ENCODE measurements at places on chromosomes 6 and 20.

- DNase-seq = no peak
These were observed 3.5 kb downstream of the RNASET2 start for GRCh38 chr6:166952567-166953486.

- DNase-seq = no peak
These were observed 35.6 kb upstream of the GATA5 start for GRCh38 chr20:62511300-62511914.

- DNase-seq = no peak
These were observed 280.0 kb downstream of the BMP7 start for GRCh38 chr20:56986476-56986875.

DNA sequence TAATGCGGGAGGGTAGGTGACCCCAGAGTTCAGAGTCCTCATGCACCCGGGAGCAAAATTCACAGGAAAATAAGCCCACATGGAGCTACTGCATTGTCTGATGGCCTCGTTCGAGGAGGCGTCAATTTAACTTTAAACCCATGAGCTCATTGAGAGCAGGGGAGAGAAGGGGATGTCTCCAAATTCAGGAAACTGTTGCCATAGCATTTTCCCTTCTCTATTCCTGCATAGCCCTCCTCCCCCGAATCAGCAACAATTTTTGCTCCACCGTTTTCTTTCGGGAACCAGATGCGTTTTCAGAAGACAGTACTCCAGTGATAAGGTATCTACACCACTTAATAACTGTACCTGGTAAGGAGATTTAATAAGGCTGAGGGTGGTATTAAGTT is 324 bp upstream of the LAMP5 start:
- DNase-seq = no peak

DNA sequence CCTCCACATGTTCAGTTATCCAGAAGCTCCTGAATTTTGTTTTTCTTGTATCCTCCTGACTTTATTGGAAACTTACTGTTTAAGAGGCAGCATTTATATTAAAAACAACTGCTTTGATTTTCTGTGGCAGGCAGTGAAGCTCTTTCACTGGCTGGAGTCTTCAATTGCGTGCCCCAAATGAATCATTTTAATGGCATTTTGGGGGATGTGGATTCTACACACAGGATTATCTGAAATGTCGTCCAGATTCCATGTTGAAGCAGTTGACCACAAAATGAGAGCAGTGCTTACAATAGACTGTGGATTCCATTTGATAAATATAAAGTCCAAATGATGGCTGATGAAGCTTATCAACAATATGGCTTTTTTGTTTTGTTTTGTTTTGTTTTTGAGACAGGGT is 41.0 kb upstream of the HIVEP1 start:
- DNase-seq = no peak

DNA sequence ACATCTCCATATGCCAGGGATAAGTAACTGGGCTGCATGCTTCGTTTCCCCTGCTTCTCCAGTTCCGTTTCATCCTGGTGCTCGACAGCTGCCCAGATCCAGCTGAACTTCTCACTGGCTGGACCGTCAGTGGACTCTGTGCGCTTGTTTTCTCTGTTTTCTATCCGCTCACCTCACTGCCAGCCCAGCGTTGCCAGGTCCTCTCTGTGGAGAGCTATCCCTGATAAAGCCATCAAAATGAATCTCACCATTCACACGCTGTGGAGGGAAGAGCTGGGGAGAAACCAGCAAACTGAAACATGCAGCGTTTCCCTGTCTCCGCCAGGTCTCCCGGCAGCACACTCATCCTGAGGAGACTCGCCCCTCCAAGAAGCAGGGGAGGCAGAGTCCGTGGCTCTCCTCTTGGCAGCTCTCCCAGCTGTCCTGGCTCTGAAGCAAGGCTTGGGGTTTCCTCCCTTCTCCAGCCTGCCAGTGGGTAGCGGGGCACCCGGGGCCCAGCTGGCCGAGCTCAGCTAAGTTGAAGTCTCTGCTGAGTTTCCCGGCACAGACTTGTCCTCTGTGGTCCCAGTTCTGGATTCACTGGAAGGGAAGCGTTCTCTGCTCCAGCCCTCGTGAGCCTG is 160.9 kb downstream of the DTNBP1 start:
- no peak for DNase-seq

DNA sequence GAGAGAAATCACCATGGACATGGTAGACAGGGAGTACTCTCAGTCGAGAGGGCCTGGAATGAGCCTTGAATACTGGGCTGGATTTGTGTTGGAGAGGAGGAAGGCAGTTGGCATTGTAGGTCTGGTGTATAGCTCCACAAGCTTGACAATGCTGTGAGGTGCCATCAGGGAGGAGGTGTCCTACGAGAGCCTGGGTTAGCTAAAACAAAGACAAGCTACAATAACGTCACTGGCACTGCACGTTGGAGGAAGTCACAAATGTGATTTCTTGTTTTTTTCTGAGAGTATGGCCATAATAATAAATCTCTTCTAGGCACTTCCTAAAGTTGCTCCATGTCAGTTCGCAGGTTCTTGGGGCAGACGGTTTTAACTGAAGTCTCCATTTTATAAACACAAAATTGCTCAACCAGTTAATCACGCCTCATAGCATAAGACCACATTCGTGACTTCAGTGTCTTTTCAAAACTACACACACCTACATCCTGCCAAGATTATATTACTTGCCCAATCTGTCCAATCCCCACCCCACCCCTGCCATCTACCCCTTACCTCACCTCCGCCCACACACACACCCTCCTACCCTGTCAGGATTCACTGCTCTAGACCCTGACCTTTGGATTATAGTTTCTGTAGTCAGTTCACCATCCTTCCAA is 4.4 kb upstream of the HLA-DMB start:
- no peak for DNase-seq

DNA sequence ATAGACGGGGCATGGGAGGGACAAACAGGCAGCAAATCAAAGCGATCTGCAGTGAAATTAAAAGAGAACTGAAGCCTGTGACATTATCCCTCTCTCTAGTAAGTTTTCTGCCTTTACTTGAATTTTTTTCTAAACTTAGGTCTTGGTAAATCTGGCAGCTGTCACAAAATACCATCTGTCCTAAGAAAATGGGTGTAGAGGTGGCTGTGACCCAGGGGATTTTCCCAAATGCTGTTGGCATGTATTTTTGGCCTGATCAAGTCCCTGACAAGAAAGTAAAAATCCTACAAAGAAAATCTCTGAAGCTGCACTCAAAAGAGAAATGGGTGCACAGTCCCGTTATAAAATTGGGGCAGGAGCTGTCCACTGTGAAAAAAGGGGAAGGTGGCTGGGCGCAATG is 30.2 kb upstream of the F13A1 start:
- DNase-seq = no peak

- DNase-seq = no peak
These were observed 716.4 kb upstream of the MARCKS start for GRCh38 chr6:113140721-113141120.

GRCh38 chr20:3813848-3814581 is 6.3 kb upstream of the AP5S1 start:
- no peak for DNase-seq

DNA sequence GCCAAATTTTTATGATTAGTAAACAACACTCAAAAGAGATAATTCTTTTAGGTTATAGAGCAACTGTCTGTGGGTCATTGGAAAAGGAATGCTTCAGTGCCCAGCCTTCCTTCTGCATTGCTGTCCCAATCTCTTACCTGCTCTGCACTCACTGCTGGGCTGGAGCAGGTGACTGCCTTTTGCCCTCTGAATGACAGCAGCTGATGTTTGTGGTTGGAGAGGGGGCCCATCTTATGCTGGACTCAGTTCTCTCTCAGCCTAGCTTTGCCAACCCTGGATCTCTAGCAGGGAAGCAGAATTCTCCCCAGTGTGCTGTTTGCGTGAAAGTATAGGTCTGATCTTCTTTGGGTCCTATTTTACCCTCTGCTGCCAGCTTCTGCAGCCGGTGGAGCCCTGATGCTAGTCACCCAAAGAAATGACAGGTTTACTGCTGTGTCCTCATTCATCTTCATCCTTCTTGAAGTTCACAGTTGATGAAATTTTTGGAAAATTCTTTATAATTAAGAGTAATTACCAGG is 193.5 kb downstream of the ARID1B start:
- DNase-seq = no peak

DNA sequence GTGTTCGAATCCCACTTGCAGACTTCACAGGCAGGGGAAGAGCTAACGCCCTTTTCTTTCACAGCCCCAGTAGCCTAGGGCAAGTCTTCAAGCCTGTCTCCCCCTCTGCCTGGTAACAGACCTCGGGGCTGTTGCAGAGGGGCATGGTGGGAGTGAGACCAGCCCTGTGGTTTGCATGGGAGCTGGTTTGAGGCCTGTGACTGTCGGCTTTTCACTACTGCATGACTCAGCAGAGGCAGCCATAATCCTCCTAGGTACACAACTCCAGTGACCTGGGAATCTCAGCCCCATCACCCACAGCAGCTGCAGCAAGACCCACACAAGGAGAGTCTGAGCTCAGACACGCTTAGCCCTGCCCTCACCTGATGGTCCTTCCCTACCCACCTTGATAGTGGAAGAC is 55.3 kb upstream of the POPDC3 start:
- DNase-seq = no peak

DNA sequence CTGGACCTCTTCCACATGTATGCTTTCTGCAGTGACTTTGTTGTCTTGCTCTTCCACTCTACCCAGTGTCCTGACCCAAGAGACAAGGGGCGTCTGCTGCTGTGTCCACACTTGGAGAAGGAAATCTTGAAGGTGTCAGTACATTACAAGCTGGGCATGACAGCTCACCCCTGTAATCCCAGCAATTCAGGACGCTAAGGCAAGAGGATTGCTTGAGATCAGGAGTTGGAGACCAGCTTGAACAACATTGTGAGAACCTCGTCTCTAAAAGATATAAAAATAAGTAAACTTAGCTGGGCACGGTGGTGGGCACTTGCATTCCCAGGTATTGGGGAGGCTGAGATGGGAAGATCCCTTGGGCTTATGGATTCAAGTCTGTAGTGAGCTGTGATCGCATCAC is 5.8 kb upstream of the HLA-B start:
- no peak for DNase-seq

GRCh38 chr6:56865081-56865875 is 89.6 kb upstream of the BEND6 start:
- no peak for DNase-seq

GRCh38 chr6:165716886-165717285 is 53.8 kb upstream of the PDE10A start:
- no peak for DNase-seq

- peak; percentile 20 for DNase-seq
These were observed 117.0 kb downstream of the RTN4IP1 start for GRCh38 chr6:106512048-106512967.

GRCh38 chr6:91487696-91488392 is 901.0 kb upstream of the MAP3K7 start:
- no peak for DNase-seq

GRCh38 chr6:83590416-83590815 is 78.1 kb downstream of the PRSS35 start:
- no peak for DNase-seq

DNA sequence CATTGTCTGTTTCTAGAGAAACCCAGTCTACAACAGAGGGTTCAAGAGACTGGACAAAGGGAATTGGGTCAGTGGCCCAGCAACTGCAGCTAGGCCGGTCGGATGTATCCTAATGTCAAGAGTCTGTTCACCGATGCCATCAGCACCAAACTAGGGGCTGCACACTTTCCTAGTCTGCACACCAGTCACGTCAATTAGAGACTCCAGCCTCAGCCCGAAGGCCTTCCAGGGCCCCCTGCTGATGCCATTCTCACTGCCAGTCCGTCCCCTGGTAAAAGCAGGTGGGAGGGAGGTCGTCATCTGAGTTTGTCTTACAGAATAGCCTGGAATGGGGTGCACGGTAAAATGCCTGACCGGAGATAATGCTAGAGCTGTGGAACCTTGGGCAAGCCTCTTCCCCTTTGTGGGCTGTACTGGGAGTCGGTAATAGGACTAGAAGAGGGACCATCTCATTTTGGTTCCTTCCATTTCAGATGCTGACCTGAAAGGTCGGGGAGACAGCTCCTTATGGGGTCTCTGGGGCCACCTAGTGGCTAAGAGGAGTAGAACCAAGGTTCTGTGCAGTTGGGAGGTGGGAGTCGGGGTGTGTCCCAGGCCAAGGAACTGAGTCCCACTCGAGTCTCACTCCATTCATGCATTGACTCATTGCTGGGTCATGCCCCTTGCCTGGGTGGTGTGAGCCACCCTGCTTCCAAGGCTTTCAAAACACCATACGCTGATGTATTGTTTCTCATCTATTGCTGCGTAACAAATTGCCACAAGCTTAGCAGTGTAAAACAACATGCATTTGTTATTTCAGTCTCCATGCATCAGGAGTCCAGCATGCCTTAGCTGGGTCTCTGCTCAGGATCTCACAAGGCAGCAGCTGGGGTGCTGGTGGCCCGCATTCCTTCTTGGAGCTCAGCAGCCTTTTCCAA is 5.1 kb downstream of the SOX12 start:
- DNase-seq = no peak

GRCh38 chr6:114718716-114719270 is 376.0 kb upstream of the HS3ST5 start:
- DNase-seq = no peak

DNA sequence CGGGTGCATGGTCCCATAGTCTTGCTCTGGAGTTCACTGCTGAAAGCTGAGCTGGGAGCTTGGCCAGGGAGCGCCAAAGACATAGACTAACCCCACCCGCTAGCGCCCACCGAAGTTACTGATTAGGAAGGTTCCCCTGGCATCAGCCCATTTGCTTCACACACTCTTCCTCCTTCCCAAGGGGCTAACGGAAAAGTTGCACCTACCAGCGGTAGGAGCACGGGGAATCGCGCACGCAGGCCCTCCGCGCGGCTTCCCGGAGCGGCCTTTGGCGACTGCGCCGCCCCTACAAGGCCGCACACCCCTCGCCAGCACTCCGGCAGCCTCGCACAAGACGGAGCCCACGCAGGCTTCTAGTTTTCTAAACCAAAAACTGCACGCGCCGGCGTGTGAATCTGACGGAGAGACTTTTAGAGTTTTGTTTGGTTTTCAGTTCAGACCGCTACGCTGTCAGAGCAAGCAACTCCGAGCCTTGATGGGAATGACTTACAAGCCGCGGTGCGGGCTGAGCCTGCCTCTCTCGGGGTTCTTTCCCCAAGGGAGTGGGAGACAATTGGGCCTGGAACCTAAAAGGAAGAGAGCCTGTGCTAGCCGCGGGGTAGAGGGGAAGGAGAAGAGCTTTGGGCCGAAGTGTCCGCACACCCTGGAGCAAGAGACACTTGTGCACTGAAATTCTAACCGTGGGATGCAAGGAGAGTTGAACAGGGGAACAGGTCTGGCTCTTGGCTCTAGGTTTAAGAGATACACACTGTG is 891 bp upstream of the POU3F2 start:
- DNase-seq = no peak

- DNase-seq = no peak
These were observed 15.6 kb upstream of the TLDC2 start for GRCh38 chr20:36860339-36860738.

DNA sequence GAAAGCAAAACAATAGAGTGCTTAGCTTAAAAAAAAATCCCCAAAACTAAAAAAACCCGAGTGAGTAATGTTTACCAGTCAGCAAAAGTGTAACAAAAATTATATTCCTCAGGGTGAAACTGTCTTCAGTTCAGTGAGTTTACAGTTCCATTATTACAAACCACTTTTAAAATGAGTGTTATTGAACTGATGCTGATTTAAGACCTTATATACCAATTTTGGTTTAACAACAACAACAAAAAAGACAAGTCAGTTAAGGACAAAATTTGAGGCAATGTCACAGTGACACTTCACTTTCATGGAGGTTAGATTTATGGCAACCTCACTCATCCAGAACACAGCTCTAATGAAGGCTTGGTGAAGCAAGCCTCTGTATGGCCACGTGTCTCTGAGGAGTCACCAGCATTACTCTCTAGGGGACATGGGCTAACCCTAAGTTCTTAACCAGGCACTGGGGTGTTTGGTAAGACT is 630.8 kb downstream of the PHF3 start:
- DNase-seq = no peak

GRCh38 chr6:31525932-31526591 is 2.7 kb upstream of the MCCD1 start:
- DNase-seq = no peak

GRCh38 chr6:33927616-33928015 is 123.8 kb upstream of the MLN start:
- DNase-seq = no peak

All from cortex of kidney (tissue), 1 donor.